ENCODE measurements at places on chromosomes 3 and 15.

DNA sequence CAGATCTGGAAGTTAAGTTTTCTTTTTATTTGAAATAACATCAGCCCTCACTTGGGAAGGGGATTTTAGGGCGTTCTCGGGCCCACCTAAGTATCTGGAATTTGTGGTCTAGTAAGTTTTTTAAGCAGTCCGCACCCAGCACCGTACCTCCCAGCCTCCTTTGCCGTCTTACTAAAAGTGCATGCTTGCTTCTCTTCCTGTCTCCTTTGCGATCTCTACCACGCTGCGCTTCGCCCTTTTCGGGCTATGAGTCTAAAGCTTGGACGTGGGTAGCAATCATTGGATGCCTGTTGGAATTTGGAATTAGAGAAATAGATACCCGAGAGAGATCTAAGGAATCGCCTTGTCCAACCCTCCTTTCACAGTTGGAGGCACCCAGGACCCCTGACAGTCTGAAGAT is 1.1 kb downstream of the THSD4 start:
- DNase-seq = peak; percentile 61

- DNase-seq = no peak
Observed at GRCh38 chr3:186166491-186167288, 57.8 kb upstream of the ETV5 start.

GRCh38 chr3:8780279-8780678 is 10.9 kb upstream of the OXTR start:
- no peak for DNase-seq

- no peak for DNase-seq
Observed at GRCh38 chr15:69320977-69321554, 22.4 kb downstream of the PAQR5 start.

GRCh38 chr3:119619094-119619493 is 21.4 kb downstream of the PLA1A start:
- peak; percentile 12 for DNase-seq

- no peak for DNase-seq
Observed at GRCh38 chr3:129625072-129625874, 18.8 kb upstream of the PLXND1 start.

GRCh38 chr15:33644304-33644703 is 324.0 kb upstream of the CHRM5 start:
- no peak for DNase-seq

GRCh38 chr15:63185206-63185605 is 4.2 kb upstream of the RAB8B start:
- no peak for DNase-seq

DNA sequence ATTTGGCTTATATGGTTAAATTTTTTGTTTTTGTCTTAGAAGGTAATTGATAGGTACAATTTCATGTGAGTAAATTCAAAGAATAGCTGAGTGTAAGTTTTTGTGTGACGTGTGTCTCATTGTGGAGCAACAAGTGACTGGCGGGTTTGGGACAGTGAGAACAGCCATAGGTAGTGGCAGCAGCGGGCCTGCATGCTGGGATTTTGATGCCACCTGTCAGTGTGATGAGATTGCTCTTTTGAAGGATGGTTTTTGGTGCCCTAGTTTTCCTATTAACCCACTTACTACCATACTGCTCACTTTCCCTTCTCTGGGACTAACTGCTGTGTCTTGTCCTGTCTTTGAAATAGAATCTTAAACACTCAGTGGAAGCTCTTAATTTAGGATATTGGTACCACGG is 522.6 kb downstream of the NAALADL2 start:
- DNase-seq = no peak

DNA sequence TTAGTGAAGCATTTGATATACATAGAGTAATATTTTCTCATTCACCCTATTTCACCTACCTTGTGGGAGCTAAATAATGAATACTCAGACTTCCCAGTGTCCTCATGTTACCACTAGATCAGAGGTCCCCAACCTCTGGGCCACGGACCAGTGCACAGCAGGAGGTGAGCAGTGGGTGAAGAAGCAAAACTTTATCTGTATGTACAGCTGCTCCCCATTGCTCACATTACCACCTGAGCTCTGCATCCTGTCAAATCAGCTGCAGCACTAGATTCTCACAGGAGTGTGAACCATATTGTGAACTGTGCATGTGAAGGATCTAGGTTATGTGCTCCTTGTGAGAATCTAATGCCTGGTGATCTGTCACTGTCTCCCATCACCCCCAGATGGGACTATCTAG is 79.4 kb downstream of the RETNLB start:
- DNase-seq = no peak

DNA sequence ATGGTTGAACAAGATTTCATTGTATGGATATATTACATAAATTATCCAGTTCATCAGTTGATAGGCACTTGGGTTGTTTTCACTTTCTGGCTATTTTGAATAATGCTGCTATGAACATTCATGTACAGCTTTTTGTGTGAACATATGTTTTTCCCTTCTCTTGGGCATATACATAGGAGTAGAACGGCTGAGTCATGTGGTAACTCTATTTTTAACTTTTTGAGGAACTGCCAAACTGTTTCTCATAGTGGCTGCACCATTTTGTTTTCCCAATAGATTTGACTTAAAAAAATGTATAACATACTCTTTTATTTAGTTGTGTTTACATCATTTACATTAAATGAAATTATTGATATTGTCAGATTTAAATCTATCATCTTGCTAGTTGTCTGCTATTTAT is 28.8 kb upstream of the RFX7 start:
- no peak for DNase-seq

- DNase-seq = peak; percentile 23
Observed at GRCh38 chr3:117252208-117252607, 542.6 kb downstream of the TUSC7 start.

- no peak for DNase-seq
Observed at GRCh38 chr15:42062284-42062806, 32.0 kb downstream of the PLA2G4D start.

DNA sequence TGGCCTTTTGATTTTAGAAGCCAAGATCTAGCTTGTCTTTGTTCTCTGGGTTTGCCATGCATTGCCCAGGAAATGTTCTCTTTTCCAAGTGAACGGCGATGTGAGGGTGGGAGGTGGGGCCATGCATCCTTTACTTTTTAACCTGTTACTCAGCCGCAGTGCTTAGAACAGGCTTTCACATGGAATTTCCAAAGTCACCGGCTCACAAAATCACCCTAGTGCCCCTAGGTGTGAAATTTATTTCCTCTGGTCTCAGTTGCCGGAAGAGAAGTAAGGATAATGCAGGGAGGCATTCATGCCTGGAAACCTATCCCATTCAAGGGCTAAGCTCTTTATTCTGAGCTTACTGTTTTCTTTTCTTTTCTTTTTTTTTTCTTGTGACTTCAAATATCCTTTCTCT is 93.2 kb downstream of the CACNA2D3 start:
- DNase-seq = no peak

DNA sequence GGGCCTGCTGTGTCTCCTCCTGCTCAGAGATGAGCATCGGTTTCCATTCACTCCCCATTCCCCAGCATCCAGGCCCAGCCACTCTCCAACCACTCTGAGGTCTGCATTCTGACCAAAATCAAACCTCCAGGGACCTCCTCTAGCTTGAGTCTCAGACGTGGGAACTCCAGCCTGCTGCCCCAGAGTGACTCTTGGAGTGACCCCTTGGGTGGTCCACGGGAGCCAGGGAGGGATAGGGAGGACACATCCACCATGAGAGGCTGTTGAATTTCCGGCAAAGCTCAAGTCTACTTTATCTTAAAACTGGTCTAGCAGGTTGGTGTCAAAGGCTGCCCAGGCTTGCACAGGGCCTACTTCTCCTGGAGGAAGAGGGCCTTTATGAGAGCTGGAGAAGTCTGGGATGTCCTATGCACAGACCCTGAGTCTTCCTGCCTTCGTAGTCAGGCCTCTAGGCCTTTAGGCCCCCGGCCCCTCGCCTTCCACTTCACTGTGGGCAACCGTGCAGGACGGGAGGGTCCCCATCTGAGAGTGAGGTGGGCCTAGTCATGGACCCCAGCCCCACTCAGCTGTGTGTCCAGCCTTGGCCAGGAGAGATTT is 8.9 kb downstream of the CISH start:
- no peak for DNase-seq

- no peak for DNase-seq
Observed at GRCh38 chr3:59995563-59995962, 945.7 kb upstream of the CFAP20DC start.

DNA sequence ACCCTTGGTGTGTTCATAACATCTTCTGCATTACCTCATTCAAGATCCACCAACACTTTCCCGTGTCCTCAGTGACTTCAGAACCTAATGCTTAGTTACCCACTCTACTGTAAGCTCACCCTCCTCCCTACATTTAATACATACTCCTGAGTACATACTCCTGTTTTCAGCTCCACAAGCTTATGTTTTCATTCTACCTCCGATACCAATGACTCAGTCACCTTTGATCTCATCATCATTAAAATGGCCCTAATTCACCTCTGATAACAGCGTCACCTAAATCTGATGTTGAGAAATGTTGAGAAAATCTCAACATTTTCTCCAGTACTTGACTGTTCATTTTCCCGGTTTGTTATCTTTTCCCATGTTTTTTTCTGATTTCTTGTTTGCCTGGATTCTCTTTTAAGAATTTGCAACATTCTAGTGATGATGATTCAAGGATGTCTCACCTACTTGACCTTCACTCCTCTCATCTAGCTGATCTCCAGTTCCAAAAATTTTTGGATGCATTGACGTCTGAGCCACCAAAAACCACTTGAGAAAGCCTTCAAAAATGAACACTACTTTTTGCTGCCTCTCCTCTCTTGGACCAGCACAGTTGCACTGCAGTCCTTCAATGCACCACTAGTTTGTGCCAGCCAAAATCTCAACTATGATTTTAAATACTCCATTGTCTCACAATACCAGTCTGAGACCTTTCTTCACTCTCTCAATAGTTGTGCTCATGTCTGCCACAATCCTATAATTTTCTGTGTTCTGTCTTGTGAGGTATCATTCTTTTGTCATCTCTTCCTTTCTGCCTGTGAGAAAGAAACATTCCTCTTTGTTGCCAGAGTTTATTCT is 220.7 kb upstream of the SEMA6D start:
- no peak for DNase-seq

- no peak for DNase-seq
Observed at GRCh38 chr15:71779073-71779797, 31.1 kb upstream of the NR2E3 start.

GRCh38 chr15:71295603-71296314 is 180.5 kb downstream of the THSD4 start:
- DNase-seq = peak; percentile 71

GRCh38 chr3:40523781-40524180 is 979 bp upstream of the ZNF621 start:
- no peak for DNase-seq

DNA sequence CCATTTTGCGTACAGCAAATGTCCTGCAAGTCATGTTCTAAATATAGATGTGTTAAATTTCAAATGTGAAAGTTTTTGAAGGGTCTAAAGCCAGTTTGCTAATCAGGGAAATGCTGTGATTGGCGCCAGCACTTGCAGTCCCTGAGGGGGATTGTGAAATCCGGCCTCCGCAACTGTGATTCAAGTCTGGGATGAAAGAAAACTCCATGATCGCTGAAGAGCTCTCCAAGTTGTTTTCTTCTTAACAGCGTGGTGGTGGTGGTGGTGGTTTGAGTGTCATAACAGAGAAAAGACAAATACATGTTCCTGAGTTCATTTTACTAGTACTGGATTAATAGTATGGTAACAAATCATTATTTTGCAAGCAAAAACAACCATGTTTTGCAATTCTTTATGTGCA is 51.8 kb downstream of the MITF start:
- no peak for DNase-seq

GRCh38 chr3:101838691-101839090 is 10.6 kb upstream of the NFKBIZ start:
- no peak for DNase-seq

- DNase-seq = no peak
Observed at GRCh38 chr3:66259566-66260255, 38.9 kb downstream of the SLC25A26 start.

DNA sequence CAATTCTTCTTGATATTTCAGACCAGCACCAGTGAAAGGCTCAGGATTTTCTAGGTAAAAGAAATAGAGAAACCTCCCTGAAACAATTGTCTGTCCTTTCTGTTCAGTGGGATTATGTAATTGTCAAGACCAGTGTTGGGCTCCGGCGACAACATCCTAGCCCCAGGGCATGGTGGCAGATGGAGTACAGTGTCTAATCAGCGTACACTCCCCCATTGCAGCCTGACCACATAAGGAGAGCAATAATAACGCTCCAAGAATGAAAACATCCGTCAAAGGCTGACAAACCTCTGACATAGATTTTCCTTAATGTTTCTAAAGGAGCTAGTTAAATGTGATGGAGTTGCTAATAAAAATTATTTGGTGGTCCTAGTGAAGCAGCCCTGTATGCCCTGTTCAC is 144.6 kb downstream of the EBLN2 start:
- DNase-seq = no peak

DNA sequence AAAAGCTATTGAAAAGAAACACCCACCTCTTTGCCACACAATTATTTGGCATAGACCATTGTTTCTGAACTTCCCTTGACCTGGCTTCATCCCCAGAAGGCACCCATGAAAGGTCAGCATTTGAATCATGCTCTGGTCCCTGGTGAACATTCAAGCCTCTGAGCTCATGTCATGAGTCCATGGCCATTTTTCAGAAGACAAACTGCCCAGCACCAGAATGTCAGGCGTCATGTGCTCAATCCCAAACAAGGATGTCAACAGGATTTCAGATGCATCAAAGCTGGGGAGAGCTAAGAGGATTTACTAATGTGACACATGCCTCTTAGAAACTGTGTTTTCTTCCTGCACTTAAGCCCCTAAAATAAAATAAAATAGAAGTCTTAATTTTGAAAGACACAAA is 41.3 kb downstream of the TMED3 start:
- DNase-seq = no peak

GRCh38 chr15:98896002-98896721 is 111.4 kb downstream of the PGPEP1L start:
- DNase-seq = peak; percentile 36

GRCh38 chr15:65517866-65518207 is 348 bp upstream of the DPP8 start:
- no peak for DNase-seq

DNA sequence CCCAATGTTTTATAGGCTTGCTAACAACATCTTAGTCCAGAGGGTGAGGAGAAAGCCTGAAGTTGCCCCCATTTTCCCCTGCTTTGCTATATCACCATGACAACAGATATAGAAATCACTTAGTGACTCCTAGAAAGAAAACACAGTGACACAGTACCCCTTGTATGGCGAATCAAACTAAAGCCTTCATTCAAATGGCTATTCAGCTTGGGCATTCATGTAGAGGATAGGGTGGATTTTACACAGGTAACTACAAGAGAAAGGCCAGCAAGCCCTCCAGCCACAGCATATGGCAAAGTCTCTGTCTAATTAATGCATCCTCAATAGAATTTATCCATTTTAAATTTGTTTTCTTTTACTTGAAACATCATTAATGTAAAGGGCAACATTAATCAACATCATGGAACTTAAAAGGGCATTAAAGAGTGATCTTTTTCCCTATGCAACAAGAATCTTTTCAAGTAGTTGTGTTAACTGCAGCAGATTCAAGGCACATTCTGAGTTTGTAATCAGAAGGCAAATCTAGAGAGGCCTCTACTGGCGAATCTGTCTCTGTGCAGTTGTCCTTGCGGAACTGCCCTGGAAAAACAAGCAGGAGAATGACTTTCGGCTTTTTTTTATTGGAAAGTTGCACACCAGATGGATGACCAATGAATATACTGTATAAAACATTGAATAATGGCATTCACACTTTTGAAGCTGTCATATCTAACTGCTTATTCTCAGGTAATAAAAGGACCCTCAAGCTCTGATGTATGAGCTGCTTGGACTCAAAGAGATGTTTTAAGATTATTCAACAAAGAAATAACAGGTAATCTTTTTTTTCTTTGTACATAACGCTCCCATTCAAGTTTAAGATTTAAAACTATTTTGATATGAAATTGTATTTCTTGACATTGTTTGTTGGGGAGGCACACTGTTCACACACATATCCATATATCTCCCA is 621.7 kb upstream of the AGTR1 start:
- DNase-seq = peak; percentile 9

Data from RWPE1 (cell line).